ENCODE measurements at places on chromosomes 7 and 10.

GRCh38 chr7:5619419-5620130 is 161.9 kb downstream of the RNF216 start:
- no peak for DNase-seq

DNA sequence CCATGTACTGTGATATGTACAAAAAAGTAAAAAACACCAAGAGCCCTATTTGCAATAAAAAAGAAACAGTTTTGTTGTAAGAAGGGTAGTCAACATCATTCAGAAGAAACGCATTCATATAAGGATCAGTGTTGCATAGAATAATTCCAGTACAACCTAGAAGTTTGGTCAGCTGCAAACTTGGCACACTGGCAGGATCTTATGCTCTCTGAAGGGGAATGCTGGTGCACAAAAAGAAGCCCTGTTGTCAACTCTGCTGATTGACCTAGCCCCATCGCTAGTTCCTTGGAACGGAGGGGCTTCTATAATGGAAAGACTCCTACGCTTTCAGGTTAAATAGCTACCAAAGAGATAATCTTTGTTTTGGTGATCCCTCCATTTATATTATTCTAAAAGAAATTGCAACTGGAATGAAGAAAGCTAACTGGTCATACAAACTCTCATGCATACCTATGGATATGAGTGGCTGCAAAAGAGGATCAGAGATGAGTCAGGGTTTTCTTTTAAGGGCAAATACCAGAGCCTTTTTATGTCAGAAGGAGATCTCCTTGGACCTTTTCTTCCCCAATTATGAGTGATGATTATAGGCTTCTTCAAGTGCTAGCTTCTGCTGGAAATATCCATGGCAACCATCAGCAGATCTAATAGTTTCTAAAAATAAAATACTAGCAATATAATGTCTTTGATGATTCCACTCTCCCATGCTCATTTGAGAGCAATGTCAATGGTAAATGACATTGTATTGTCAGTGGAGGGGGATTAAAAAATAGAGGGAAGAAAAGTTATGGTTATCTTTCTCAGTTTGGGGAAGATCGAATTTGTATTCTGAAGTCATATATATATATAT is 312.4 kb upstream of the CACNA2D1 start:
- no peak for DNase-seq

GRCh38 chr10:69335063-69335587 is 56.8 kb downstream of the HK1 start:
- DNase-seq, result no peak

- DNase-seq, result no peak
Measured at GRCh38 chr10:33859319-33860022, 525.0 kb upstream of the NRP1 start.

- no peak for DNase-seq
Measured at GRCh38 chr10:44398271-44398670, 13.4 kb upstream of the CXCL12 start.

DNA sequence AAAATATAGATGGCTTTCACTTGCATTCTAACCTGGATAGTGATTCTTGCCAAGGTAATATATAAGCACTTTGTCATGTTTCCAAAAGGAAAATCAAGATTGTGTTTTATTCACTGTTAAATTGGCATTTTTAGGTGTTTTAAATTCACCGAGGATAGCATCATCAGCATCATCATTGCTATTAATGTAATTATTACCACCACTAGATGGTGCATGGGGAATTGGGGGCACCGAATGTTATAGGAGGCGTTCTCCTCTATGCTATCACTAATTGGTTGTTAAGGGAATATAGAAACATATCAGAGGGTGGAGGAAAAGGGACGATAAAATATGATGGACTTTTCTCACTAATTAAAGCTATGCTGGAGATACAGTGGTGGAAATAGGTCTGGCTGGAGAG is 95.5 kb downstream of the CELF2 start:
- no peak for DNase-seq

GRCh38 chr10:103983367-103983911 is 16.5 kb downstream of the SLK start:
- DNase-seq, result no peak

GRCh38 chr10:104591441-104591840 is 49.6 kb upstream of the SORCS3 start:
- no peak for DNase-seq

- no peak for DNase-seq
Measured at GRCh38 chr10:3853547-3854303, 68.7 kb upstream of the KLF6 start.

GRCh38 chr7:29300026-29300480 is 105.5 kb downstream of the CHN2 start:
- DNase-seq, result no peak

DNA sequence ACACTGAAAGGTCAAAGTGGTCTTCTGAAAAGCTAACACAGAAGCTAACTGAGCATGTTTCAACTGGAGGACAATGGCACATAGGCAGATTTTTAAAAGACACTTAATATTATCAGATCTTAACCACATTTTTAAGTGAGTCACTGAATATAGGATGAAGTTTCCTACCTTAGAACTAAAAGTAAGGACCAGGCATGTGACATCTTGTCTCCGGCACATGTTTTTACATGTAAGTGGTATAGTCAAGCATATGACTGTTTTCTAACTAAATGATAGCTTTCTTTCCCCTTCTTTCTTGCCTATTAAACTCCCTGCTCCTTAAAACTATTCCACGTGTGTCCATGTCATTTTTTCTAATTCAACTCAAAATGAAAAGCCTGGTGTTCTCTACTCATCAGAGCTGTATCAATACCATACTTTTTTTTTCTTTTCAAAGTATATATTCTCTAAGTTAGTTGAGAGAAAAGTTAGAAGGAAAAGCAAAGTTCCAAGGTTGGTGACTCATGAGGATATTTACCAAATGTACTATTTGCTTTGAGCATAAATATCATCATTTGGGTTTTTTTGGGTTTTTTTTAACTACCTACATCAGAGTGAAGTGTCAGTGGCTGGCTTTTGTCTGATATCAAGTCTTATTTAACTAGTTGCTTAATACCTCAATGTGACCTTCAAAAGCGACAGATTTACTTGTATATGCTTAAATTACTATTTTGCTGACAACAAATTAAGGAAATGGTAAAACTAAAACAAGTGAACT is 127.5 kb downstream of the CRPPA start:
- no peak for DNase-seq

- DNase-seq, result no peak
Measured at GRCh38 chr7:101218236-101219125, 516 bp downstream of the ZNHIT1 start.

GRCh38 chr10:85602306-85602705 is 764.3 kb downstream of the GRID1 start:
- no peak for DNase-seq

DNA sequence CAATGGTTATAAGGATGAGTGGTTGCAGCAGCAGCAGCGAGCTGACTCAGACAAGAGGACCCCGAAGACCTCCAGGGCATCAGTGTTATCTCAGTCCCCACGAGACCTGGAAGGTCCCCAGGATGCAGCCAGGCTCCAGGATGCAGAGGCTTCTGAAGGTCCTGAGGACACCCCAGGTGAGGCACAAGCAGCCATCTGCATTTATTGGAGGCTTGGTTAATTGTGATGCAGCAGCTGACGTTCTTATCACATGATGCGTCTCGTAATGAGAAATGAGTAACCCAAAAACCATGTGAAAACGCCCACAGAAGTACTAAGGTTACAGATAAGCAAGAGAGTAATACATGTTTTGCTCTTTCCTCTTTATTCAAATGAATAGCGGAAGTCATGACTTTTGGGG is 17.4 kb downstream of the C7orf57 start:
- DNase-seq, result no peak

GRCh38 chr10:47361293-47361692 is 13.1 kb downstream of the RBP3 start:
- peak; percentile 9 for DNase-seq
